ENCODE measurements at places on chromosomes 1 and 21.

- no peak for DNase-seq
Observed at GRCh38 chr1:219993554-219994433, 52.5 kb downstream of the EPRS1 start.

- peak; percentile 61 for DNase-seq
Observed at GRCh38 chr1:2046174-2046917, 3.9 kb upstream of the PRKCZ start.

DNA sequence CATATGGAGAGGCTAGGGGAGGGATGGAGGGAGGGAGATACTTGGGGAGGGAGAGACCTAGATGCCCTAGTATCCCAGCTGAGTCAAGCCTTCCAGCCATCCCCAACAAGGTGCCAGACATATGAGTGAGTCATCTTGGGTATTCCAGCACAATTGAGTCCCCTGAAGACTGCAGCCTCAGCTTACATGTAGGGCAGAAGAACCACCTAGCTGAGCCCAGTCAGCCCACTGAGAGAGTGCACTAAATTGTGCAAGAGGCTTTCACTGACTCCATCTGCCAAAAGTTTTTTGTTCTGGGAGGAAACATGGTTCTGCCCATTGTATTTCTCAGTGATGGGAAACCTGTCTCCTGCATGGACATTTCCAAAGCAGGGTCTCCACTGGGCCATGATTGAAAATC lies 76.4 kb downstream of the FOXD2 start:
- no peak for DNase-seq

DNA sequence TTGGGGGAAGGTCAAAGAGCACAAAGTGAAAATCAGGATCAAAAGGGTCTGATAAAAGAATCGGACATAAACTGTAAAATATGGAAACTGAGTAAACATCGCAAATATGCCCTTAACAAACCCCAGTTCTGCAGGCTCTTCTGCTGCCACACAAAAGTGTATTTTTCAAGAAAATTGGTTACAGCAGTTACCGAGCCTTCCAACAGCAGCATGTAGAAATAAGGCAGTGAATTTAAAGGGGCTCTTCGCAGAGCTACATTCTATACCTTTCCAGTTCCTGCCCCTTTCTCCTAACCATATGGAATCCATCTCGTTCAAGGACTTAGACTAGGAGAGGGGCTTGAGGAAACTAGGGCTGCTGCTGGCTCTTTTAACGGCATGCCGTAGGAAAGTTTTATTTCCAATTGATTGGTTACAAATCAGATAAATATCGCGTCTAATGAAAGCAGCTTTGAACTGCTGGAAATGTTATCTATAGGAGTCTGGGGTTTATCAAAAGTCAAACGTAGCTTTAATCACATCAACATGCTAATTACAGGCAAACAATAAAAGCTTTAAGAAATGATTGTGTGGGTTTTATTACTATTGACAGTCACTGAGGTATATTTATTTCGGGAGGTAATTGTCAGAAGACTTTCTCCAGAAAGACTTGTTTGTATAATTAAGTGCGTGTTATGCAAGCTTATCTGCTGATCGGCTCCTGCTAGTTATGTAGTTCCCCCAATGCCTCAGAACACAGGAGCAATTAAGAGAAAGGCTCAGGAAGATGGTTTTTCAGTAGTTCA lies 59.1 kb downstream of the GORAB start:
- no peak for DNase-seq

DNA sequence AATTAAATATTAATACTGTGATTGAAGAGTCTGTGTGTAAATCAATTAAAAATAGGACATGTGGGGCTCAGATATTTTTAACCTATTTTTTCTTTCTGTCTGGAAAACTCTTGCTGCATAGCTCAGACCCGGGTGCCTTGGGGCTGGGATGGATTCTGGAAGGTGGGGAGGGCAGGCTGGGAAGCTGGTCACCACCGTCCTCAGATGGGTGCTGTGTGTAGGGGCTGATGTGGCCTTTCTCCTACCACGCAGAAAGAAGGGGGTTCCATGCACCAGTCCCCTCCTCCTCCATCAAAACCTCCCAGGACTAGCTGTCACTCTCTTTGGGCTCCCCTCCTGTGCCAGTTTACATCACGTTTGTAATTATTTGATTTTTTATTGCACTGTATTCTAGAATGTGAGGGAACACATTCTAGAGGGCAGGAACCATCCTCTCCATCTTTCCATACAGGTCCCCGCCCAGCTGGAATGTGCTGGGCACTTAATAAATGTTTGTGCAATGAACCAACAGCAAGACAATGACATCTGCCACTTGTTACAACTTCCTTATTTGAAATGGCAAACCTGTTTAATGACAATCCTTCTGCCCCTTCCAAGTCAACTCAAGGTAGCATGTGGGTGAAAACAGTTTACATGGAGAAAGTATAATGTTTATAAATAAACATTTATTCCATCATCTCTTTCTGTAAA lies 104.3 kb downstream of the EDEM3 start:
- no peak for DNase-seq
